ENCODE measurements at places on chromosomes 12 and 14.

- DNase-seq, result no peak
These were observed 256.3 kb downstream of the TMTC2 start for GRCh38 chr12:82942991-82943401.

DNA sequence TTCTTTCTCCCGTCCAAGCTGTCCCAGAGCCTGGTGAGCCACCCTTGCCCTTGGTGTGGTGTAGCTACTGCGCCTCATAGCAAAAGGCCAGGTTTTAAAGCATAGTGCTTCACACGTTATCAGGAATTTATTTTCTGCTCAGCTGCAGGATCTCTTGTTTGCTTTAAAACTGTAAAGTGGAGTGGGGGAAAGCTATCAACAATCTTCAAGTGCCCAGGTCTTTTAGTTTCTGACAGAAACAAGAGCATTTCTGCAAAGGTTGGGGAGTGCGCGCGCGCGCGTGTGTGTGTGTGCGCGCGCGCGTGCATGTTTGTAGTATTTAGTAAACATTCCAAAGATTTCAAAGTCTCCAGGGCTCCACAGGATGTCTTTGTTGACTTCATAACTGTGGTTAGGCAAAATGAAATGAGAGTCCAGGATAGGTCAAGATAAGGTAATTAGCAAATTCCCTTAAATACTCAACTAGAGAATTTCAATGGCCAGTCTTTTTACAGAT, 45.5 kb downstream of the EML1 start:
- peak; percentile 55 for DNase-seq

GRCh38 chr12:52531566-52532300, 11.5 kb upstream of the KRT5 start:
- no peak for DNase-seq

DNA sequence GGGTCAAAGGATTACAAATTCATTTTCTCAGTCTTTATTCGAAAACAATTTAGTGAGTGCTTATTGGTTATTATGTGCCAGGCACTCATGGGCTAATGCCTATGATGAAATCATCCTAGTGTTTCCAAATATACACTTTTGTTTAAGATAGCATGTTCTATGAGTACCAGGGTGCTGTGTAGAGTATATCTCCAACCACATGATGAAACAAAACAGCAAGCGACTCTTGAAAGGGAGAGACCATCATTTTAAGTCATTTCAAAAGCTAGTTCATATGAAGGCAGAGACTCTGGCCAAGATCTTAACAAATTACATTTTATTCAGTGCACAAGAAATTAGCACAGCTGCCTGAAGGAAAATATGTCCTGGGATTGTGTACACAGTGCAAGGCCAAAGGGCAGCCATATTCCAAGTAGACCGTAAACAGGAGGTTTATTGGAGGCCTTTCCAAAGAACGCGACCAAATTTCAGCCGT, 204.2 kb downstream of the EFCAB11 start:
- DNase-seq, result no peak

DNA sequence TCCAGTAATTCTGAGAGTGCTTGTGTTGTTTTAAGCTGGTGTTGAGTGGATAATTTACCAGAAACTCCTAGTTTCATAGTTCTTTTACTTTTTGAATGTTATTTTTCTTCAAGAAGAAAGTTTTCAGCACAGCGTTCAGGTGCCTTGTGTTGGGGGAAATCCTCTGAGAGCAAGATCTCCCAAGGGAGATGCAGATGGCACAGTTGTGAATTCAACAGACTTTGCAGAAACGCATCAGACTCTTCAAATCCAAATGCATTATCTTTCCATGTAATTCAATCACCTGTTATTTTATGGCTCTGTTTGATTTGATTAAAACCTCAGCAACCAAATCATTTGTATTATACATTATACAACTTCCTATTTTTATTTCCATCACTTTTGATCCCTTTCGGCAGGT, 439.9 kb downstream of the EGLN3 start:
- DNase-seq, result no peak

GRCh38 chr12:3542911-3543310, 51.9 kb downstream of the PRMT8 start:
- DNase-seq, result no peak

- DNase-seq, result peak; percentile 79
These were observed 10.8 kb downstream of the ALDH2 start for GRCh38 chr12:111777345-111778045.

- no peak for DNase-seq
These were observed 2.0 kb upstream of the NTF3 start for GRCh38 chr12:5429741-5430557.

- DNase-seq, result no peak
These were observed 8.5 kb downstream of the FOXG1 start for GRCh38 chr14:28774764-28775735.

DNA sequence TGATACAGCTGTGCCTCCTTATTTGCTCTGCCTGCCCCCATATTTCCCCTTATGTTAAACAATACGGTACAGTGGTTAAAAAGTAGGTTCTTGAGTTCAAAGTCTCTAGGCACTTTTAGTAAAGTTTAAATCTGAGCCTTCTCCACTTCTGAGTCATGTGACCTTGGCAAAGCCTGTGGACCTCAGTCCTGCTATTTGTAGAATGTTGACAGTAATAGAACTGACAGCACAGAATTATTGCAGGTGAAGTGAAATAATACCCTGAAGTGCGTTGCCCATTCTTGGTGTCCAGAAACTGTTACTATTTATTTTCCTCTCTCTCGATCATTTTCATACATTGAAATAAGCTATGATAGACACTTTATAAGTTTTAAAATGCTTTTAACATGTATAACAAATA, 499.7 kb downstream of the EGLN3 start:
- no peak for DNase-seq
